ENCODE measurements at places on chromosomes 11 and 22.

DNA sequence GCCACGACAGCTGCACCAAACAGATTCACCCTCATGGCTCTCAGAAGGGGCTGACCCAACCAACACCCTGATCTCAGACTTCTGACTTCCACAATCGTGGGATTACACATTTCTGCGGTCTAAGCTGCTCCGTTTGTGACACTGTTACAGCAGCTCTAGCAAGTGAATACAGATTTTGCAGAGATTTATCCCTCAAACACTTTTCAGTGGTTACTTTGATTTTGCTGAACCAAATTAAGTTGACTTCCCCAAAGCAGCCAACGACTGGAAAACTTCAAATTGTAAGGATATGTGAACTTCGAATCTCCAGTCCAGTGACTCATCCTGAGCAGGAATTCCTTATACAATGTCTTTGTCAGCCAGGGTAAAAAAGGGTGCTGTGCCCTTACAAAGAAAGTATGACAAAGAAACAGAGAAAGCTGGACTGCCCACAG lies 14.8 kb upstream of the INCENP start:
- DNase-seq: no peak

GRCh38 chr11:42311514-42311913 lies 852.1 kb upstream of the LRRC4C start:
- no peak for DNase-seq

DNA sequence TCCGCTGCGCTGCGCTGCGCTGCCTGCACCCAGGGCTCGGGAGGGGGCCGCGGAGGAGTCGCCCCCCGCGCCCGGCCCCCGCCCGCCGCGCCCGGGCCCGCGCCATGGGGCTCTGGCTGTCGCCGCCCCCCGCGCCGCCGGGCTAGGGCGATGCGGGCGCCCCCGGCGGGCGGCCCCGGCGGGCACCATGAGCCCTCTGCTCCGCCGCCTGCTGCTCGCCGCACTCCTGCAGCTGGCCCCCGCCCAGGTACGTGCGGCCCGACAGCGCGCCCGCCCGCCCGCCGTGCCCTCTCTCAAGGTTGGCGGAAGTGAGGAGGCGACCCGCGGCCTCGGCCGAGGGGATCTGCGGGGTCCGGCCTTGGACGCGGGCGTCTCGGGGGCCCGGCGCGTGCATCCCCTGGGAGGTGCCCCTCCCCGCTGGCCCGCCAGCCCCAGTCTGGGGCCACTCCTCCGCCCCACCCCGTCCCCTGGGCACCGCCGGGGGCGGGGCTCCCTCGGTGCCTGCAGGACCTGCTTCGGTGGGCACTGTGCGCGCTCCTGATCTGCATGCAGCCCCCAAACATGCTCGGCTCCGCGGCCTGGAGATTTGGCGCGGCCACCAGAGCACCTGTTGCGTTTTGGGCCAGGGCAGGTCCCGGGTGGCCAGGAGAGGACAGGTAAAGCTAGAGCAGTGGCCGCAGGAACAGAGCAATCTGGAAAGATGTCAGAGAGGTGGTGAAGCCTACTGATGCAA lies 429 bp downstream of the VEGFB start:
- no peak for DNase-seq

DNA sequence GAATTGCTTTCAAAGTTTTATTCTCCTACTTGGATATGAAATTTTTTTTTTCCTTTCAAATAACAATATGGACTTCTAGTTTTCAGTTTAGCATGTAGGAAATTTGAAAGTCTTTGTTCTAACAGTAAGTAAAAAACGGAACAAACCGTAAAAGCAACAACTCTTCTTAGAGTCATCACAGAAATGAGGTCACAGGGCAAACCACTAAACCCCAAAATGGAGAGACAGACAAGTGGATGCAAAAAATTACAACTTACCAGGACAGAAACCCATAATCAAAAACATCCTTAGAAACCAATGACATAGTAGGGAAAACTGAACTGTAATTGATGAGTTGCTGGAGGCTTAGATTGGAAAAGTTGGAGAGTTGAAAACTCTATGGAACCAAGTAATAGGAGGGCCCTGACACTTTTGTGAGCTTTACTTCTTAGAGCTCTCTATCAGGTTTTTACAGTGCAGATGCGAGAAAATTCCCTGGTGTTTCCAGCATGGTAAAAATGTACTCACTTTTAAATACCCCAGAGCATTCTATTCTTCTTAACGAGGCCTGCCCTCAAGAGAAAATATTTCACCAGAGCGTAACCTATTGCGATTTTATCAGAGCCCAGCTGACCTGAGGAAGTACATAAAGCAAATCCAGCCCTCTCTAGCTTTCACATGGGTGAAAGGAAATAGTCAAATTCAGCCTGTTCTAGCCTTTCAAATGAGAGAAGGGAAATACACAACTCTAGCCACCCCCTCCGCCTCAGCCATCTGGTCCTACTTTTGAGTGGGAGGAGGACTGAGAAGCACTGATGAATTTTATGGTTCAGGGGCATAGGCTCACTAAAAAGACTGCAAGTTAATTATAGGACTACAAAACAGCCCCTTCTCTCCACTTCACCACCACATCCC lies 39.1 kb downstream of the CASP12 start:
- DNase-seq: no peak

DNA sequence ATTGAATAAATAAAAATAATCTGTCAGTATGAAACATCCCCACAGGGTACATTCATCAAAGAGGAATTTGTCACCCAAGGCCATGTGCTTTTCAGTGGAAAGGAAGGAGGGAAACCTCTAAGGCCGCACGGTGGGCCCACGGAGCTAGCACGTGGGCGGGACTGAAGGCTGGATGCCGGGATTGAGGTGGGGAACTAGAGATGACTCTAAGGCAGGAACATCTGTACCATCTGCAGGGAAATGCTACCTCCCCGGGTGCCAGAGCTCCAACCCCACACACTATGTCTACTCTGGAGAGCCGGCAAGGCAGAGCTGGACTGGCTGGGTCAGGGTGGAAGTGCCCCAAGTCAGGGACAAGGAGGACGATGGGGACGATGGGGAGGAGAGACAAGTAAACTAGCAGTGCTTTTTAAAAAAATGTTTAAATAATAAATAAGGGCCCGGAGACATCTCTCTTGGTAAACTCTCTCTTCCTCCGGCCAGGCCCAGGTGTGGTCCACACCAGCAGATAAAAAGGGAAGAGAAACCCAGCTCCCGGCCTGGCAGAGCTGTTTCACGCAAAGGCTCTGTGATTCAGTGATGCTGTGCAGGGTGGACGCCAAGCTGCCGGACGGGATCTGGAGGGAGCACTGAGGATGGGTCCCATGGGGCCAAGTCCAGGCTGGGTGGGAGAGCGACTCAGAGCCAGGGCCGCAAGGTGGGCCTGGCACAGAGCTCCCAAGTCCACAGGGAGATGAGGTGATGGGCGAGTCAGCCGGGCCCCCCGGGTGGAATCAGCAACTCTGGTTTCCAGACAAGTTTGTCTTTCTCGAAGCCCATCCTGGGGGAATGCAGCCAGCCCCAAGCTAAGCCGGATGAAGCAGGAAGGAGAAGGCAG lies 5.8 kb downstream of the LIF start:
- DNase-seq: no peak

- no peak for DNase-seq
Measured at GRCh38 chr11:19929655-19930054, 217.0 kb downstream of the NAV2 start.

GRCh38 chr11:204587-205109 lies 2.6 kb downstream of the BET1L start:
- DNase-seq: no peak

GRCh38 chr11:123594188-123594901 lies 60.1 kb downstream of the SCN3B start:
- no peak for DNase-seq

DNA sequence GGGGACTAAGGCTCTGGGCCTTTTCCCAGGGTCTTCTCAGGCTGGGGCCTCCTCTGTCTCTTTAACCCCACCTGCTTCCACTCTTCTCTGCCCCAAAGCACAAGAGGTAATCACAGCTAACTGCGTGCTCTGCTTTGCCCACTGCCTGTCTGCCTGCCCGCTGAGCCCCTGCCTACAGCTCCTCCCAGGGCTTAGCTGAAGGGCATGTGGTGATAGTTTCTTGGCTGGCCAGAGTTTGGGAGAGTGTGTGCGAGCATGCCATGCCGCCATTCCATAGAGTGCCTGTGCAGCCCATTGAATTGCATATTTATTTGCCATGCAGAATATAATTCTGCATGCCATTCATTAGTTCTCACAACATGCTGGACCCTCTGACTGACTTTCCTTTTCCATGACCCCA lies 32.5 kb downstream of the PHLDB1 start:
- DNase-seq: no peak

Data from right lung (tissue), 10 donors.